NCI-H187 (cell line): ENCODE measurements at places on chromosomes 12 and 14.
A peak's percentile ranks its signal among the peaks of the same experiment; 100 is the strongest.

DNA sequence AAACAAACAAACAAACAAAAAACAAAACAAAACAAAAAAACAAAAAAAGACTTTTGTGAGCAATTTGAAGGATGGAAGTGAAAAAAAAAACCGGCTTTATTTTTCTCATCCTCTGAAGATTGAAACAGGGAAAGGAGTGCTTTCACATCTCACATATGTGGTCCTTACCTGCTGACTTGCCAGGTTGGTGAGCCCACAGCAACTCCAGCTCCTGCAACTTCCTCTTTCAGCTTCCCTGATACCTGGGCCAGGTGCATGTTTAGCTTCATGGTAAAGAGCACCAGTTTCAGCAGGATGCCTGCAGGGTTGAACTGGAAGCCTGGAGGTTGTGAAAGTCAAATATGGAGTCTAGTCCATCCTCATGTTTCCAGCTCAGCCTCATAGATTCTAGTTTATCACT, 221.2 kb upstream of the OTX2 start:
- no peak for DNase-seq

- peak; percentile 79 for DNase-seq
Measured at GRCh38 chr14:75277815-75278421, 710 bp upstream of the FOS start.

DNA sequence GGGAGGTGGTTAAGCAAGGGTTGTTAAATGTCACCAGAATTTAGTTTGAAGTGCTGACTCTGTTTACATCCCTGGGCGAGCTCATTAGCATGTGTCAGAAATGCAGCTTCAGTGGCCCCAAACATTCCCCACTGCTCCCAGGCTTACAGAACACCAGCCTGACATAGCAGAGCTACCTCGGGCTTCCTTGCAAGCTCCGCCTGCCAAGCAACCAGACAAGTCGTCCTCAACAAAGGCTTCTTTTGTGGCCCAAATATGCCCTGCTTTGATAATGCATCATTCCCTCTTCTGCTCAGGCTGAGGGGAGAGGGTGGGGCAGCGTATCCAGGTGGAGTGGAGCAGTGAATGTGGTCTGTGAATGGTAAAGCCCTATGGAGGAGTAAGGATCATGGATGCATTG, 28.0 kb downstream of the ERH start:
- no peak for DNase-seq

DNA sequence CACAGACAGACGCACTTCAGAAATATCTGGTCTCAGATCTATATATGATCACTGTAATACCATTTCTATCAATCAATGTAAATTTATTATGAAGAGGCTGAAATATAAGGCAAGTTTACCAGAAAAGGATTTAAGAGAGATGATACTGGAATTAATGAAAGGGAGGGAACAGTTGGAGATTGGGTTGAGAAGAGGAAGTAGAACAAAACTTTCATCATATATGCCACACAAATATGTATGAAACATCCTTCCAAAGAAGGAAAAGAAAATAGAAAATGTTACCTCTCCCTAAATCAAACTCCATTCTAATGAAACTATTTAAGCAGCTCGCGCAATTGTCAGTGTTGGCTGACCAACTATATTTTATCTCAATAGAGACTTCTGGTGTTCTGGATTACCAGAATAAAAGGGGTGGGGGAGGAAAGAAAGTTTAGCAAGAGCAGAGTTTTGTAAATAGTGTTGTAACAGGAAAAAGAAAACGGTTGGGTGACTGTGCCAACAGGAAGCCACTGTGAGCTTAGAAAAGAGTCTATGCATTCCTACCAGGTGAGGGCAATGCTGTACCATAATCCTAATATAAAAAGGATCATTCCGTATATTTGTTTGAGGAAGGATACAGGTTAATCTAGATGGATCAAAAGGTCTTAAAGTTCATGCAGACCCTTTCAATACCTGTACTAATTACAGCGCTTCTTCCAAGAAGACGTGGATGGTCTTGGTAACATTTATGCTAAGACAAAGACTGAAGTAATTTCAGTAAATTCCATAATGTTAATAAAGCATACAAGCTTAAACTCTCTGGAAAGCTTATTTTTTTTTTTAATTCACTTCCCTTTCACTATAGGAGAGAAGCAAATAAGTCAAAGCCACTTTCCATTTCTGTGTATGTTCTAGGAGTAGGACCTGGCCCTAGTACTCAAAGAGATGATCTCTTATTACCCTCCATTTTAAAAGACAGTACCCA, 14.5 kb upstream of the LLPH start:
- DNase-seq = no peak

GRCh38 chr12:31591380-31591901, 505 bp upstream of the DENND5B start:
- DNase-seq = peak; percentile 27

DNA sequence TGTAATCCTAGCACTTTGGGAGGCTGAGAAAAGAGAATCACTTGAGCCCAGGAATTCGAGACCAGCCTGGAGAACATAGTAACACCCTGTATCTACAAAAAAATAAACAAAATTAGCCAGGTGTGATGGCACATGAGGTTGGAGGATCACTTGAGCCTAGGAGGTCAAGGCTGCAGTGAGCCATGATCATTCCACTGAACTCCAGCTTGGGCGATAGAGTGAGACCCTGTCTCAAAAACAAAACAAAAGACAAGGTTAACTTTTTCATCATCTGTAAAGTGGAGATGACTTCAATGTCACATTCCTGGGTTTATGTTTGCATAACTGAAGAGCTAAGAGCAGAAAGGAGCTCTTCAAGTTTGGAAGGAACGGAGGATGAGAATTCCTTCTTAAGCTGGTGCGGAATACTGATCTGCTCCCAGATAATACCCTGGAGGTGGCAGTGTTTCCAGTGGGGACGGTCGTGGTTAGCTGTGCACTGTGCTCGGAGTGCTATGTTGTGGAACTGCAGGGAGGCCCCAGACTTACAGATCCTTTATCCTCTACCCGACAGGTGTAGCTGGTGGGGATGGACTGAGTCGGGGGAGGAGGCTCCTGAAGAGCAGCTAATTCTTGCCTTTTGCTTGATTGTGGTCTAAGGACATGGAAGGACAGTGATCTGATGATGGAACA, 22.5 kb upstream of the BICD1 start:
- no peak for DNase-seq

DNA sequence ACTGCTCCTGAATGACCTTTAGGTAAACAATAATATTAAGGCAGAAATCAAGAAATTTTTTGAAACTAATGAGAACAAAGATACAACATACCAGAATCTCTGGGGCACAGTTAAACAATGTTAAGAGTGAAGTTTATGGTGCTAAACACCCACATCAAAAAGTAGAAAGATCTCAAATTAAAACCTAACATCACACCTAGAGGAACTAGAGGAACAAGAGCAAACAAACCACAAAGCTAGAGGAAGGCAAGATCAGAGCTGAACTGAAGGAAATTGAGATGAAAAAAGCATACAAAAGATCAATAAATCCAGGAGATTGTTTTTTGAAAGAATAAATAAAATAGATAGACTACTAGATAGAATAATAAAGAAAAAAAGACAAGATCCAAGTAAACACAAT, 7.2 kb downstream of the OR8S1 start:
- DNase-seq = no peak

DNA sequence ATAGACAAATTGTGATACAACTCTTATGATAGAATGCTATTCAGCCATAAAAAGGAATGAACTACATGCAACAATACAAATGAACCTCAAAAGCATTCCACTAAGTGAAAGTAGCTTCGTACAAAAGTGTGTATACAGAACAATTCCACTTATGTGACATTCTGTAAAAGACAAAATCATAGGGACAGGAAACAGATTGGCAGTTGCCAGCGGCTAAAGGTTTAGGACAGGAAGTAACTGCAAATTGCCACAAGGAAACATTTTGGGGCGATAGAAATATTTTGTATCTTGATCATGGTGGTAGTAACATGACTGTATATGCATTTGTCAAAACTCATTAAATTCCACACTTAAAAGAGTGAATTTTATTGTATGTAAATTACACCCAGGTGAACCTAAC, 113.4 kb downstream of the CAPZA3 start:
- no peak for DNase-seq
